ENCODE measurements at places on chromosomes 5 and 9.

- DNase-seq: peak; percentile 9
Observed at GRCh38 chr5:124156415-124156996, 589.9 kb downstream of the ZNF608 start.

GRCh38 chr9:108443019-108443633, 412.7 kb downstream of the ACTL7B start:
- DNase-seq: no peak

GRCh38 chr5:55860288-55860687, 9.1 kb downstream of the IL31RA start:
- no peak for DNase-seq

DNA sequence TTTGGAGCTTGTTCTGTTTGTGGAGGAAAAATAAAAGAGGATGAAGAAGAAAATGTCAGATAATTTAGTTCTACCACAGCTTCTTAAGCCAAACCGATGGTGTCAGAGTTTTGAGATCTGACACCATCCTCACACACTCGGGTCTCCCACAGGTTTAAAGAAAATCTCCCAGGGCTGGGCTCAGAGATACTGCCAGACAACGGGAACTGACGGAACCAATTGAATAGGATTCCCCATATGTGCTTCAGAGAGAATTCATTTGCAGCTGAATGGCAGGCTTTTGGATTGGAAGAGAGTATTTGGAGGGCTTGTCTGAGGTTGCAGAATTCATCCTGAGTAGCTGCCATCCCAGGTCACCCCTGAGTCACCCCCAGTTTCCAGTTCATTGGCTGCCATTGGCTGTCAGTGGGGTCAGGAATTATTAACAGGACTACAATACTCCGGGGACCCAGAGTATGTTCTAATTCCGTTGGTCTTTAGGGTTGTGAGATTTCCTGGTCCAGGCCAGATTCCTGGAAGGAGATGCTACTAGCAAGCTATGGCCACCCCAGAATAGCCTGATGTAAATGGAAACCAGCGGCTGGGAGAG, 131.3 kb downstream of the PDZD2 start:
- DNase-seq: no peak

DNA sequence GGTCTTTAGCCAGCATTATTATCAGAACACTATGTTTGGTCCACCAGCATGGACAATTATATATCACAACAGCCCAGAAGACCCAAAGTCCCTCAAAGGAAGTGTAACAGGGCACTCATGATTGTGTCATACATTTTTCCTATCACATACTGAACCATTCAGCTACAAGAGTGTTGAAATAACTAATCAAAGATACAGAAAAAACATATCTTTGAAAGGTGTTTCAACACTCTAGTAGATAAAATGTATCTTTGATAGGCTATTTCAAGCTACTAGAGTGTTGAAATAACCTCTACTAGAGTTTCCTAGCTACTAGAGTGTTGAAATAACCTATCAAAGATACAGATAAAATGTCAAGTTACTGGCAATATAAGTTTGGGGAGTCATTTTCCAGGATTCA, 545.0 kb downstream of the PRR16 start:
- DNase-seq: no peak

- peak; percentile 20 for DNase-seq
Observed at GRCh38 chr5:148457183-148457620, 73.4 kb downstream of the FBXO38 start.

- DNase-seq: no peak
Observed at GRCh38 chr5:71743155-71743554, 24.1 kb downstream of the CARTPT start.

- no peak for DNase-seq
Observed at GRCh38 chr9:138101444-138102234, 224.1 kb downstream of the CACNA1B start.

All from HCEC 1CT (cell line).